GM13977 (cell line): ENCODE measurements at places on chromosomes 6 and 20.

- DNase-seq = no peak
Observed at GRCh38 chr20:18729231-18729825, 84.3 kb upstream of the SCP2D1 start.

- peak; percentile 9 for DNase-seq
Observed at GRCh38 chr6:1377526-1377925, 11.8 kb upstream of the FOXF2 start.

DNA sequence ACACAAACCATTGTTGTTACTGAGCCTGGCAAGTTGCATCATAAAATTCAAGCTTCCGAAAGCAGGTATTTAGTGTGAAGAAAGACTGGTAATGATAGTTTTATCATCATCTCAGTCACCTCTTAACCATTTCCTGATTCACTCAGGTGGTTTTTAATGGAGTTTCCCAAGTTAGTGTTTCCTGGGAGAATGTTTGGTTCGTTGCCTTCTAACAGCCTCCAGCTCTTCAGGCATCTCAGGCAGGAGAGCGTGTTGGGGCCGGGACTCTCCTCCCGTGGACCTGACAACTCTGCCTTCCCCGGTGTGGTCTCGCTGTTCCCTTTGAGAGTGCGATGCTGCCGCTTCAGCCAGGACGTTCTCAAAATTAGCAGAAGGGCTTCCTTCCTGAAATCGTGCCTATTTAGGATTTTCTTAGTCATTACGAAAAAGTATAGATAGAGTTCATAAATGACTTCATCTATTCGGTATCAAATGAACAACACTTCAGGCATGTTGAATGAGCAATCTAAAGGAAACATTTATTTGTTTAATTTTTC, 105.0 kb upstream of the QKI start:
- DNase-seq = no peak

DNA sequence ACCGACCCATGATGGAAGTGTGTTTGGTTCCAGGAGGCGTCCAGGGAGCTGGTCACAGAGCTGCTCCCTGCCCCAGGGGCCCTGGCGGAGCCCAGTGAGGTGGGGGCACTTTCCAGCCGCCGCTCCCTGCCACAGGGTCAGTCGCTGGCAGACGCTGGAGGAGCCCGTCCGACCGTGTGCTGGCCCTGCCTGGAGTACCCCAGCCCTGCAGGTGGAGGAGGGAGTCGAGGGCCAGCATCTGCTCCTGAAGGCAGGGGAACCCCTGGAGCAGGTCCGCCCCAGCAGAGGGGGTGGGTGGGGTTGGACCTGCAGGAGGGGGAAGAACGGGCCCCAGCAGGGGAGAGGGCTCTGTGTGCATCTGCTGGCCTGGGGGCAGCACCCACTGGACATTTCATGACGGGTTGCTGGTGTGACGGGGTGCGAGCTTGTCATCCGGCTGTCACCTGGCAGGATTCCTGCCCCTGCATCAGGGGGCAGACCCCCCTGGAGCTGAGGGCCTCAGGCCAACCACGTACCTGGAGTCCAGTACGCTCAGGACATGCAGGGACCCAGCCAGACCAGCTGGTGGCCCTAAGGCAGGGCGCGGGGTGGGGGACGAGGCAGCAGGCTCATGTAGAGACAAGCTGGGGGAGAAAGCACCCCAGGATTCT, 32.3 kb upstream of the GATA5 start:
- no peak for DNase-seq

GRCh38 chr20:13913131-13913530, 77.3 kb downstream of the SEL1L2 start:
- DNase-seq = no peak

DNA sequence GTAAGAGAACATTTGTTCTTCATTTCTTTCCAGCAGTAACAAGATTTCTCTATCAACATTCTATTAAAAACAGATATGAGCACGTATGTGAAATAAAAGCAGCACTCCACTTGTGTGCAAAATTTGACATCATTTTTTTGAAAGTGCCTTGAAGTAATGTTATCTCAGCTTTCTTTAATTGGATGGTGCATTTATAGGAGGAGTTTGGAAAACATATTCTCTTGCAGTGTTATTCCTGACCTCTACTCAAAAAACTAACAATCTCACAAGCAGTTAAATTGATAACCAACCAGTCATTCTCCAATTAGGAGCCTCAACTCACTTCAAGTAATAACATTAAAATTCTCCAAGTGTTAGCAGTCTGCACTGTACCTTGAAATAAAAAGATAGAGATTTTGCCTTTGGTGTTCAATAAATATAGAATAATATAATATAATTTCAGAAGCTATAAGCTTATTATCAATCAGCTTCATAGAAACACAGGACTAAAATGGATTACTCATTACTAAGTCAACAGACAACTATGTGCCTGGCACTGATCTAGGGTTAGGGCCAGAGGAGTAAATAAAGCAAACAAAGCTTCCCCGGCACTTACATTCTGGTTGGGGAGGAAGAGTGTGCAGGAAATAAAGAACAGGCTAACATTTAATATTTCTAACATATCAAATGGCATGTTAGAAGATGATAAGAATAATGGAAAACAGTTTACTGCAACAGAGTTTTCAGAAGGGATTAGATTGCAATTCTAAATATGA, 149.0 kb upstream of the SGK1 start:
- no peak for DNase-seq

- DNase-seq = no peak
Observed at GRCh38 chr6:69732045-69732444, 64.8 kb downstream of the LMBRD1 start.

DNA sequence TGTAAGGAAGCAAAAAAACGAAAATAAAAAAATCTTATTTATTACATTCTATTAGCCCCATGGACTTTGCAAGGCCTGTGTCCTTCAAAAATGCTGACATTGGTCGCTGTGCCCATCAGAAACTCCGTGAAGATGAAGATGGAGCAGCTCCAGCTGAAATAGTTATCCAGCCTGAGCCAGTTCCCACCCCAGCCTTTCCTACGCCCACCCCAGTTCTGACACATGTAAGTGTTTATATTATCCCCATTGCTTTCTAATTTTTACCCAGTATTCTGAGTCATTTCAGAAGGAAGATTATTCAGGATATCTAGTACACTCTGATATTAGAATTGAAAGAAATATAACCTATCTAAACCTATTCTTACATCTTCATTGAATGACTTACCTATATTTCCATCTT, 217.7 kb downstream of the ARHGAP18 start:
- no peak for DNase-seq

GRCh38 chr6:75101896-75102295, 104.0 kb downstream of the COL12A1 start:
- DNase-seq = no peak

- DNase-seq = no peak
Observed at GRCh38 chr6:71299541-71300470, 11.2 kb downstream of the OGFRL1 start.

GRCh38 chr20:47181056-47181862, 175.2 kb downstream of the ZMYND8 start:
- peak; percentile 60 for DNase-seq

GRCh38 chr20:45503403-45503802, 12.0 kb downstream of the SPINT3 start:
- DNase-seq = no peak

DNA sequence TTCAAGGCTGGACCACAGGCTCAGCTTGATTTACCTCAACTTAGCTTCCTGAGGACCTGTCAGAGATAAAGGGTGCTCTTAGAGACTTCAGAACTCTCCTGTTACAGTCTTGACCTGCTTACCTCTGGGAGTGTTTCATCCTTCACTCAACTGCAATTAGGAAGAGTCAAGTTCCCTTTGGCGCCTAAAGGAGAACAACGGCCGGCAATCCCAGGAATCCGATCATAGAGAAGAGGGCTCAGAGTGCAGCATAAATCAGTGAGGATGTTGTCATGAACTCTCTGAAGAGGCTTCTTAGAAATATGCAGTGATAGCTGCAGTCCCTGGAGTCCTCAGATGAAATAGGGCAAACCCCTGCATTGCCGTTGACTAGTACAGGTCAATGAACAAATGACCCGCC, 36.4 kb downstream of the LYRM2 start:
- no peak for DNase-seq

- DNase-seq = no peak
Observed at GRCh38 chr20:39785252-39785917, 823.2 kb downstream of the DHX35 start.

DNA sequence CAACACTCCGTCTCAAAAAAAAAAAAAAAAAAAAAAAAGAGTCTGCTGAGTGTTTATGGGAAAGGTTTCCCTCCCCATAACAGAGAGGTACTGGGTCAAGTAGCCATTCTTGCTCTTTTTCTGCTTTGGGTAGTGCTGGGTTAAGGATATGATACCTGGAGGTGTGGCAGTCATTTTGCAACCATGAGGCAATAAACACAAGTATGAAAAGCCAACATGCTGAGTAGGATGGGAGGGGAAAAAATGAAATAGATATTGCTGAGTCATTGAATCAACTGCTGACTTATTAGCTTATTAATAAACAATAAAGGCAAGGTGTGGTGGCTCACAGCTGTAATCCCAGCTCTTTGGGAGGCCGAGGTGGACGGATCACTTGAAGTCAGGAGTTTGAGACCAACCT, 2.3 kb upstream of the TOMM34 start:
- no peak for DNase-seq

DNA sequence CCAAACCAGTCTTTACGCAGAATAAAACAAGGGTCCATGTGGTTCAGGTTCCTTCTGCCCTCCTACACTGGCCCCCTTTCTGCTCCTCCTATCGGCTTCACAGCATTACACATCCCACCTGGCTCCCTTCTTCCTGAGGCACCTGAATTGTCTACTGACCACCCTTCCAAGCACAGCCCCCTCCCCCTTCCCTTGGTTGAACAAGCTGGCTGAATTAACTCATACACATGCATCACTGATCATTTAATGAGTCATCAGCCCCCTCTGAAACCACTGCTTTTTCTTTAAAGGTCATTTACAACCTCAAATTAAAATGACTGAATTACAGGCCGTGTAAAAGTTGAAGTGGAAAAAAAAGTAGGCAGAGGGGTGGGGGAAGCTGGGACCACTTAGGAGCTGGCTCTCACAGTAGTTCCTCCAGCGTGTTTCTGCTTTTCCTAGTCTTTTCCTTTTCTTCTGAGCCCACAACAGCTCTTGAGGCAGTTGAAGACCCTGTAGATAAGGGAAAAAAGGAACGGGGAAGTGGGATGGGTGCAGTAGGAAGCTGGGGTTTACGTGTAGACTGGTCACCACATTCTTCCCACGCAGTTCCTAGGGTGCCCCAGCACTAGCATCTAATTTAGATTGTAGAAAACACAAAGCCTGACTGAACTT, 67.6 kb downstream of the FYN start:
- peak; percentile 37 for DNase-seq

DNA sequence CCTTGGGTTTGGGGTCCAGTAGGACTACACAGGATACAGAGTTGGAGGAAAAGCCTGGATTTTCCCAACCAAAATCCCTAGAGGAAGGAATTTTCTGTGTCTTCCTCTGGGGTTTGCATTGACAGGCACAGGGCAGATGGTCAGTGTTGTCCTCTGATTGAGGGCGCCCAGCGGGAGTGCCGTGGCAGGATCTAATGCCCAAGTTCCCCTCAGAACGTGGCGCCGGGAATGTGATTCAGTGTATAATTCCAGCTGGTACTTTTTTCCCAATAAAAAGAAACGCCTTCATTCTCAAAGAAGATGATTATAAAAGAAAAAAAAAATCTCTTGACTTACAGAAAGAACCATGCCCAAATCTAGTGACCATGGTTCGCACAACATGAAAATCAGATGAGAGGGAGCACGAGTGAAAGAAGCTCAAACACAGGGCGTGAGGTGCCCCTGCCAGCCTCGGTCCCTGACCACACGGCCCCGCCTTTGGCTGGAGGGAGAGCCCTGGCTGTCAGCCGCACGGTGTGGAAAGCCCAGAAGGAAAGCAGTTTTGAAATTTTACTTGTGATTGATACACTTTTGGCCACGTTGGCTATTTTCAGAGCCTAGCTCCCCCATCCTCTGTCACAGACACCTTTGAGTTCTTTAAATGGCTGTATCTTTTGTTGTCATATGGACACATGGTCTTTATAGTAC, 31.6 kb downstream of the VEGFA start:
- DNase-seq = no peak

DNA sequence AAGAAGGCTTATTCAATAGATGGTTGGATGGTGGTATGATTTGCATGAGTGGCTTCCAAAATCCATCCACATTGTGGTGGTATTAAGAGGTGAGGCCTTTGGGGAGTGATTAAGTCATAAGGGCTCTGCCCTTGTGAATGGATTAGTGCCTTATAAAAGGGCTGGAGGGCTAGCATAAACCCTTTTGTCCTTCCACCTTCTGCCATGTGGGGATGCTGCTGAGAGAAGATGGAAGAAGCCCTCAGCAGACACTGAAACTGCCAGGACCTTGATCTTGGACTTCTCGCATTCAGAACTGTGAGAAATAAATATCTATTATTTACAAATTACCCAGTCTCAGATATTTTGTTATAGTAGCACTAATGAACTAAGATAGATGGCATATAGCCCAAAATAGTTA, 27.8 kb upstream of the SRPK1 start:
- no peak for DNase-seq

DNA sequence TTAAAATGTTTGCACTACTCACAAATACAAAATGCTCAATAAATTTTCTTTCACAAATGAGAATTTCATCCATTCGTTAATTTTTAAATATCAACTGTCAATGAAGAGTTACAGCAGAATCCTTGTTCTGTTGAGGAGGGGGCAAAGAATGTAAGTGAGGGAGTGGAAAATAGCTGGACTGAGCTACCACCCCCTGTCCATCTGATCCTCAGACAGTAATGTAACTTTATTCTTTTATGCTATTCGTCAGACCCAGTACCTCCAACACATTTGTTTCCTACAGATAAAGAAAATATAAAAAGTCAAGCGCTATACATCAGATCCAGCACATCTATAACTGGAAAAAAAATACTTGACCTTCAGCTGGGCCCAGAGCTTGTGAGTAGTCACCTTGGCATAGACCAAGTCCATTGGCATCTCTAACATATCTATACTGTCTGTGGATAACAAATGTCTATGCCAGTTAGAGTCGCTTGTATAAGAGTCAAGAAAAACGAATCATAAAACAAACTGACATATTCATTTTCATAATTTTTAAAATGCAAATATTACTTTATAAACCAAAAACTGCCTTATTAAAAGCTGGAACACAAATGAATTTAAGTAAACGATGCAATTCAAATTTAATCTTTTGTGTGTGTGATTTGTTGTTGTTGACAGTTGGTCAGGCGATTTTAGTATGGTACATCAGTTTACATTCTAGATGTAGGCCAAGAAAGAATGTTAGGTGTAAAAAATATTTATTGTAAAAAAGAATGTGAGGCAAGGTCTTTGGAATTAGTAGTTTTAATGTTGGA, 57.2 kb upstream of the HFE start:
- no peak for DNase-seq

DNA sequence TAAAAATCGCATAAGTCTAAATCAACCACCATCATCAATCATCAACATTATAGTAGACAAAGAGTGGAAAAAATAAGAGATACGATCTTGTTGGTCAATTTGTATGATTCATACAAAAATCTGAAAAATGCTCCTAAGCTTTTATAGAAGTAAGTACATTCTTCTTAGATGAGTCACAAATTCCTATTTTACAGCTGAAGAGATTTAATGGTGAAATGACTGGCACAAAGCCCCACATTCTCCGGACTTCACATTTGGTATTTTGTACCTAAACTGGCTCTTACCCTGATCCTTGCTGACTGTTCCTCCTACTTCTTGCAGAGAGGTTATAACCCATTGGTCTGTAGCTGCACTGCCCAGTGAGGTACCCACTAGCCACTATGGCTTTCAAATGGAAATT, 29.9 kb upstream of the PREP start:
- no peak for DNase-seq
